Activated naive CD8-positive, alpha-beta T cell treated with anti-CD3 and anti-CD28 coated beads for 36 hours (primary cell): ENCODE measurements at places on chromosomes 12 and 14. TPM values are rescaled to one million over a fixed set of nuclear protein-coding genes. Genes with fewer than 3 reads are reported as not detected.

Gene SERPINA1
- 1.1 TPM for total RNA-seq

Gene SCNN1A
- total RNA-seq: 3.7 TPM

Gene DNAJC22
- total RNA-seq: not detected

Gene KLRG1
- 2.2 TPM for total RNA-seq

Gene SPTB
- 0.31 TPM for total RNA-seq

DNA sequence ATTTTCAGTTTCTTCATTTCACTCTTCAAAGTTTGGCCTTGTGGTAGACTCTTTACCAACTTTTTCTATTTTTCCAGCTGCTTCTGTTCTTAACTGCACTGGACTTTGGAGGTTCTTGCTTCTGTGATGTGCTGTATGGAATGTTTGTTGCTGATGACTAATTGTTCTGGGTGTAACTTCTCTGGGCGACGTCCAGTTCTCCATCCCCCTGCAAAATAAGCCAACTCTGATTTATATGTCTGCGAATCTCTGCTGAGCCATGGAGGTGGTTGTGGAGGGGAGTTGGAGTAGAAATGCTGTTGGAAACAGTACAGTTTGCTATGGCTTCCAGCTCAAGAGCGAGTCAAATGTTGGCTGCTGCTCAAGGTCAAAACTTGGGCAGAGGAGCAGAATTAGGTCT is 113.9 kb upstream of the DYRK2 start:
- DNase-seq: no peak
- no peak overlapping the region for H3K4me3 ChIP-seq
- H3K27ac ChIP-seq: no peak overlapping the region
- no peaks in the 10 kb centered on the region for H3K36me3 ChIP-seq
- peaks cover 2% of the 10 kb centered on the region for H3K4me1 ChIP-seq

GRCh38 chr12:25366122-25366521 is 115.4 kb upstream of the KRAS start:
- H3K4me1 ChIP-seq: peaks cover 18% of the 10 kb centered on the region
- H3K27me3 ChIP-seq: no peaks in the 10 kb centered on the region
- no peak overlapping the region for H3K27ac ChIP-seq
- DNase-seq: no peak
- H3K36me3 ChIP-seq: no peaks in the 10 kb centered on the region
- no peak overlapping the region for H3K4me3 ChIP-seq

DNA sequence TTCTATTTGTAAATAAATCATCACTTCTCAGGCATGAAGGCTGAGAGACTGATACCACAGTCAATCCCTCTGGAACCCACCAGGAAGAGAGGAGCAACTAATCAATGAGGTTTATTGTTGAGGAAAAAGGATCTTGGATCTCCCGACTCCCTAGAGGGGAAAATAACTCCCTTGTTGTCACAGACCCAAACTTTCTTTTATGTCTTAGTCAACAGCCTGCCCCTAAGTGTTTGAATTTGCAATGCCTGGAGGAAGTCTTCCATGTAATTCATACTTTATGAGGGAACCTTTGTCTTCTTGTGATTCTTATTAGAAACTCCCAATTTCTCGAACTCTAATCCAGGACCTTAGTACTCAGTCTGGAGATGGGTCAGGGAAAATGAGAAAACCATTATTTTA is 805.8 kb downstream of the DIO2 start:
- no peak overlapping the region for H3K27ac ChIP-seq
- no peaks in the 10 kb centered on the region for H3K36me3 ChIP-seq
- no peaks in the 10 kb centered on the region for H3K27me3 ChIP-seq
- no peak overlapping the region for H3K4me3 ChIP-seq

DNA sequence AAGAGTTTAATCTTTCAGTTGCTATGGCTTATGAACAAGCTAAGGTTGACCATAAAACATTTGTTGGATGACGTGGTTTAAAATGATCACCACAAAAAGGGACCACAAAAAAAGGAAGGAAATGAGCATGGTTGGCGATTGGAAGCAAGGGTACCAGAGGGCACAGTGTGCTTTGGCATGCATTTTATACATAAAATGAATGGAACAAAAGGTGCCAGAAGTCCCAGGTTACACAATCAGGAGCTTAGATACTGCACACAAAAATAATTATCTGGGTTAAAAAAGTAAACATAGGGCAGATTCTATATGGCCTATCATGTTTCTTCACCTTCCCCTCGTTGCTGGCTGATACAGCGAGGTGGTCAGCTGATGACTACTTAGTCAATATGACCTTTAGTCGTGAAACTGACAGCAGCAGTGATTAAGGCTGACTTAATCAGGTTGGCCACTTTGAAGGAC is 50.7 kb downstream of the ZC3H14 start:
- DNase-seq: peak; percentile 4
- H3K4me3 ChIP-seq: no peak overlapping the region
- H3K27me3 ChIP-seq: no peaks in the 10 kb centered on the region
- no peak overlapping the region for H3K27ac ChIP-seq

GRCh38 chr14:81382517-81383225 is 17.5 kb downstream of the STON2 start:
- H3K27me3 ChIP-seq: peaks cover 12% of the 10 kb centered on the region
- H3K4me1 ChIP-seq: no peaks in the 10 kb centered on the region
- no peak overlapping the region for H3K27ac ChIP-seq
- H3K4me3 ChIP-seq: no peak overlapping the region
